NCI-H446 (cell line): ENCODE measurements at places on chromosomes 13 and 19.

- no peak for DNase-seq
Observed at GRCh38 chr13:40445557-40445990, 220.9 kb downstream of the FOXO1 start.

GRCh38 chr19:21483589-21484170, 21.7 kb upstream of the ZNF429 start:
- DNase-seq = no peak

GRCh38 chr13:92028695-92029094, 630.3 kb downstream of the GPC5 start:
- DNase-seq = no peak

- DNase-seq = no peak
Observed at GRCh38 chr13:112333756-112334543, 42.2 kb upstream of the SPACA7 start.

- DNase-seq = no peak
Observed at GRCh38 chr19:23281663-23282276, 31.6 kb upstream of the ZNF724 start.

DNA sequence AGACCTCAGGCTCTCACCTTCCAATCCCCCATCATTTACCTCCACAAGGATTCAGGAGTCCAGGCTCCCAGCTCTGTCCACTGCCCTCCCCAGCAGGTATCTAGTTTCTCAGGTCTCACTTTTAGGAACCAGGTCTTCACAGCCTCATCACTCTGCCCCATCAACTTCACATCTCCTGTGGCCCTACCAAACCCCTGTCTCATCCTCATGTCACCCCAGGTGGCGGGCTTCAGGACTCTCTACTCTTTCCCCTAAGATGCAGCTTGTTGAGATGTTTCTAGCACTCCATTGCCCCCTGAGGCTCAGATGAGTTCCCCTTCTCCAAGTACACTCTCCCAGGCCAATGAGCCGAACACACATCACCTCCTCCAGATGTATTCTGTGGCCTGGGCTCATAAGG, 1.5 kb downstream of the PPFIA3 start:
- no peak for DNase-seq

DNA sequence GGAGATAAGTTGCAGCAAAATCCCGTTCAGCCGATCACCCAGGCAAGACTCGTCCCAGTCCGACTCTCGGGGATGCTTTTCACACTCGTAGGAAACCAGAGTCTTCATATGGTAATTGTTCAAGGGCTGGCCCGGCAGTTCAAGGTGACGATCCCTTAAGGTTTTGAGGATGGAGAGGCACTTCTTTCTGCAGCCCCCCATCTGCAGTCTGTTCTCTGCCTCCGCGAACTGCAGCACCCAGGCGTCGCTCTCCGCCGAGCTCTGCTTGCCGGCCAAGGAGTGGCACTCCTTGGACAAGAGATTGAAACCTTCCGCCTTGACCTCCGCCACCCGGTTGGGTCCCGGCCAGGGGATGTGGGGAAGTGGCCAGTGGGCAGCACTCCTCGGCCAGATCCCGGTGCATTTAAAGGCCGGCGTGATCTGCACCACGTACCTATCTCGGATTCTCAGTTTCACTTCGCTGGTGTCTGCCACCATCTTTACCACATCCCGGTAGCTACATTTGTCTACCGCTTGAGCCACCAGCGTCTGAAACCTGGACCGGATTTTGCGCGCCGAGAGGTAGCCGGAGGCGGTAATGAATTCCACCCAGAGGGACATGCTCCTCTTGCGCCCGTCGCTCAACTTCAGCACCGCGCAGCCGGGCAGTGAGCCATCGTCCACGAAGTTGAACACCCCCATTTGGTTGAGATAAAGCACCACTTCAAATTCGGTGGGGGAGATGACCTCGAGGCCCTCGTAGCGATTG, 1.1 kb downstream of the MAB21L1 start:
- DNase-seq = no peak

GRCh38 chr19:35629332-35629633, 447 bp downstream of the RBM42 start:
- no peak for DNase-seq

DNA sequence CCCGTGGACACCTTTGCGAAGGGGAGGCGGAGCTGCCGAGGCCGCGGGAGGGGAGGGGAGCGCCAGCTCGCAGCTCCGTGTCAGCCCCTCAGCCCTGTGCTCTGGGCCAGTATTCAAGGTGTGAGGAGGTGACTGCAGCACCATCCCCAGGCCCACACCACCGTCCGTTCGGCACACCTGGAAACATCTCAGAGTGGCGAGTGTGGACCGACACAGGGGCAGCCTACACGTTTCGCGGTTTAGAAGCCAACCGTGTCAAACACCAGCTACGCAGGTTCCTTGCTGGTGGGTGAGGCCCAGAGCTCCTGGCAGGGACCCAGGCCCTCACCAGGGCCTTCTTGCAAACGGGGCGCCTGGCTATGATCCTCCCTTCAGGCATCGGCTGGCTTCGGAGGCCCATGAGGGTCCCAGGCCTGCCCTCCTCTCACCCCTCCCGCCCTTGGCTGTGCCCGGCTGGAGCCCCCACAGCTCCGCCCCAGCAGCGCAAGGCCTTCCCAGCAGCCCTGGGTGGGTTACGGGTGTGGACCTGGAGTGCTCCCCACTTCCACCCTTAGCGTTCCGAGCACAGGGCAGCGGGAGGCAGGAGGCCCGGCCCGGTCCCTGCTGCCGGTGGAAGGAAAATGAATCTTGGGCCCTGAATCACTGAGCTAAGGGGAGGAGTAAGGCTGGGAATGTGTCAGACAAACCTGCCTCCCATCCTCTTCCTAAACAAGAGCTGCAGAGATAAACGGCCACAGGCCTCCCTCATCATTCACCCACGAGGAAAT, 1.2 kb downstream of the C13orf46 start:
- DNase-seq = no peak

DNA sequence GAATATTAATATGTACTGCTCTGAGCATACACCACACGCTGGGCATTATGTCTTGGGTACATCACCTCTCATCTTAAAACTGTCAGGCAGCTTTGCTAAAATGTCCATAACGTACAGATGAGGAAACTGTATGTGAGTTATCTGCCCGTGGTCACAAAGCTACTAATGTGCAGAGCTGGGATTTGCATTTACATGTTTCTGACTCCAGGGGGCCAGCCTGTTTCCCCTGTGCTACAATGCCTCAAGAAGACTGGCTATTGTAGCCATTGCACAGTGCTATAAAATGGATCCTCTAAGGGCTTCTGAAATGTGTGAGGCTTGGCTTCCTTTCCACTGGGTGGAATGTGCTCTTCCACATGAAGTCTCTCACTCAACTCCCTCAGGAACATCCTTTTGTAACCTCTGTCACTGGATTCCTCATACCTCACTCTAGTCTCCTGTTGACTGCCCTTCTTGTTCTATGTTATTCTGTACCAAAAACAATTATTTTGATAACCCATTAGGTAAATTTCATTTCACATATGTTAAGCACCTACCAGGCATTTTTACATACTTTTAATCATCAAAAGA, 95.6 kb upstream of the HTR2A start:
- DNase-seq = no peak

DNA sequence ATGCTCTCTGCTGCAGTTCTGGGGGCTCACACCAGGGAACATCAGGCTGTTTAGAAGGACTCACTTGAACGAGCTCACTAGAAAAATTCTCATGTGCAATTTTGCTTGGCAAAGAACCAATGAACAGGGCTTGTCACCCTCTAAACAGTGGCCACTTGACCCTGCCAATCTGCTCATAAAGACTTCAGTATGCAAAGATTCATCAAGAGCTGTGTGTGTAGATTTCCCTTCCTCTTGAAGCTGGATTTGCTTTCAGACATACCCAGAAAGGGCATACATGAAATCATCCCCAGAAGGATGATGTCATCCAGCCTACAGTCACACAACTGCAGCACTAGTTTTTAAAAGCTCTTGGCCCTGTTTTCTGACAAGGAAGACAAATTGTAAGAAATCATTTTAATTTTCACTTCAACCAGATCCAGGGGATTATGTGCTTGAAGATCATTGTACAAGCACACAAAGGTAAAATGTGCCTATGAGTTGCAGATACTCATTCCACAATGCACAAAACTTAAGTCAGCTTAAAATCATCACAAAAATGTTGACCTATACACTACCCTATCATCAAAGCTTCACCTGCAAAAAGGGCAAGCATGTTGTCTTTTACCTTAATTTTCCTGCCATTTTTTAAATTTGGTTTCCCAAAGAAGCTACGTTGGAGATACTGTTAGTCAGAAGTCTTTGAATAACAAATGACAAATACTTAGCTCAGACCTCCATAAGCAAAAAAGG, 5.2 kb upstream of the STK24 start:
- DNase-seq = no peak

DNA sequence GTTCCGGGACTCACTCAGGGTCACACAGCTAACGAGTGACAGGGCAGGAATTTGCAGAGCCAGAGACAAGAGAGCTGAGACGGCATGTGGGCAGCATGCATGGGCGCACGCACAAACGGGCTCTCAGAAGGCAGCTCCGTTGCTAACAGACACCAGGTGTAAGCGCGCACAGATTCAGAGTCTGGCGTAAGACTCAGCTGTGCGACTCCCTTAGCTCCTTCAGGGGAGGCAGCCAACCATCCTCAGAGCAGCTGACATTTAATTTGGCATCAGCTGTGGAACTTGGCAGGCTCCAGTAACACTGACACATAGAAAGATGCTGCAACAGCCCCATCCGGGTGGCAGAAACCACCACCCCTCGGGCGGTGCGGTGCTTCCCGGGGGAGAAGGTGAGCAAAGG, 7.5 kb upstream of the TM6SF2 start:
- DNase-seq = peak; percentile 12

- DNase-seq = no peak
Observed at GRCh38 chr13:44976949-44977583, 12.2 kb downstream of the NUFIP1 start.

DNA sequence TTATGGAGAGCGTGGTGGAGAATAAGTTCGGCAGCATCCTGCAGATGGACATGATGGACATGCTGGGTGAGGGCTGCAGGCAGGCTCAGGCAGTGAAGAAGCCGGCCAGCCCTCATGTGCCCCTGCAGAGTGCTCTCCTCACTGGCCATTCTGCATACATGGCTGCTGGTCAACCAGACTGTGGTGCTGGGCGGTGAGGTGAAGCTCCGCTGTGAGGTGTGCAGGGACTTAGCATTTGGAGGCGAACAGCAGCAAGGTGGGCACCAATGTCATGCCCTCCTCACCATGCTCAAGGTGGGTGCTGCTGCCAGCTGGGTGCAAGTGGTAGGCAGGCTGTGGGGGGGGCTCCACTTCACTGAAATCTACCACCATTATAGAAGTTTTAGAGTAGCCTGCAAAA, 5.7 kb upstream of the ZNF492 start:
- DNase-seq = no peak

- no peak for DNase-seq
Observed at GRCh38 chr13:93226065-93226622, 463 bp upstream of the GPC6 start.

DNA sequence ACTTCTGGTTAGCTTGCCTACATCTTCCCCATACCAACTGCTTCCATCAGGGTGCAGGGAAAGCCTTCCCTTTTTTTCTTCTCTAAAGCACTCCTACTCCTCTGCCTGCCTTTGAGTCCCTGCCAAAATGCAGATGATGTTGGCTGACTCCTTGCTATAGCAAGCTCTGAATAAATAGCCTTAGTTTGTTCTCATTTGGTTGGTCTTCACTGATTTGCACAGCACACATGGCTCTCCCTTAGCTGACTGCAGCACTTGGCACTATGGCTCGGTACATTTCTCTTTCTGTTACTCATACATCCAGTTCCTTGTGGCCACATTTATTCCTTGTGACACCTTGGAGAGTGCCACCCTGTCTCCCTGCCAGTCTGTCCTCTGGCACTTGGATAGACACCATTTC, 249.8 kb downstream of the DCLK1 start:
- peak; percentile 77 for DNase-seq

- no peak for DNase-seq
Observed at GRCh38 chr13:93364166-93364565, 137.6 kb downstream of the GPC6 start.

GRCh38 chr13:40061466-40062450, 406.3 kb downstream of the COG6 start:
- no peak for DNase-seq

DNA sequence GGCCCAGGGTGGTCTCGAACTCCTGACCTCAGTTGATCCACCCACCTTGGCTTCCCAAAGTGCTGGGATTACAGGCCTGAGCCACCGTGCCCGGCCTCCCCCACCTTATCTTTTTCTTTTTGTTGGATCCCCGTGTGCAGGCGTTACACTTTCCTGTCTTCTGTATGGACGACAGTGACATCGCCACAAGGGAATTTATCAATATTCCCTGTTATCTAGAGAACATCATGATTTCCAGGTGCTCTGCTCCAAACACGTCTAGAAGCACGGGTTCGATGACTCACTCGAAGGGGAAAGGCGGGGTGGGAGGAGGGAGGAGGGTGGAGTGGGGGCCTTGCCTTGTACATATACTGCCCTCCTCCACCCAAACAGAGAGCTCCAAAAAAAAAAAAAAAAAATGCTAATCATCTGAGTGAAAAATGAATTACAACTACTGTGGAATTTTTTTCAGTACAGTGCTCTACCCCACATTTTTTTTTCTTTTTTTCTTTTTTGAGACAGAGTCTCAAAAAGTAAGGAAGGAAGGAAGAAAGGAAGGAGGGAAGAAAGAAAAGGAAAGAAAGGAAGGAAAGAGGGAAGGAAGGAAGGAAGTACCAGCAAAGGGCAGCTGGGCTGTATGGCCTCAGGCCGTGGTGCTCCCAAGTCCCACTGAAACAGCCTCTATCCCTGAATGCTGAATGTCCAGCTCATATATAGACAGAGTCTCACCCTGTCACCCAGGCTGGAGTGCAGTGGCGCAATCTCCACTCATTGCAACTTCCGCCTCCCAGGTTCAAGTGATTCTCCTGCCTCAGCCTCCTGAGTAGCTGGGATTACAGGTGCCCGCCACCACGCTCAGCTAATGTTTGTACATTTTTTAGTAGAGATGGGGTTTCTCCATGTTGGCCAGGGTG, 36.8 kb downstream of the INSR start:
- no peak for DNase-seq

- DNase-seq = no peak
Observed at GRCh38 chr13:33409673-33410510, 124.3 kb upstream of the STARD13 start.

- DNase-seq = no peak
Observed at GRCh38 chr13:96785986-96786385, 208.3 kb downstream of the OXGR1 start.

- no peak for DNase-seq
Observed at GRCh38 chr13:26941345-26942174, 181.0 kb upstream of the GPR12 start.

DNA sequence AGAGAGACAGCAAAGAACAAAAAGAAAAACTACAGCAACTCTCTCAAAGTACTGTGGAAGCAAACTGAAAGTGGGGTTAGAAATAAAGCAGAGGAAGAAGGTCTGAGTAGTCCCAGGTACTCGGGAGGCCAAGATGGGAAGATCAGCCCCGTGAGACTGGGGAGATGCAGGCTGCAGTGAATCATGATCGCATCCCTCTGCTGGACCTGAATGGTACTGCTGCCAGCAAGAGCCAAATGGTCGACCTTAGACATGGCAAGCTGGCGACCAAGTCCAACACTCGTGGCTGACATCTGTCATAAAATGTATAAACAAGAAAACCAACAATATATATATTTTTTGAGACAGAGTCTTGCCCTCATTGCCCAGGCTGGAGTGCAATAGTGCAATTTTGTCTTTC, 33.7 kb upstream of the ZNF724 start:
- peak; percentile 24 for DNase-seq
